Amniotic epithelial cell (primary cell): ENCODE measurements at places on chromosomes 2 and 18.

DNA sequence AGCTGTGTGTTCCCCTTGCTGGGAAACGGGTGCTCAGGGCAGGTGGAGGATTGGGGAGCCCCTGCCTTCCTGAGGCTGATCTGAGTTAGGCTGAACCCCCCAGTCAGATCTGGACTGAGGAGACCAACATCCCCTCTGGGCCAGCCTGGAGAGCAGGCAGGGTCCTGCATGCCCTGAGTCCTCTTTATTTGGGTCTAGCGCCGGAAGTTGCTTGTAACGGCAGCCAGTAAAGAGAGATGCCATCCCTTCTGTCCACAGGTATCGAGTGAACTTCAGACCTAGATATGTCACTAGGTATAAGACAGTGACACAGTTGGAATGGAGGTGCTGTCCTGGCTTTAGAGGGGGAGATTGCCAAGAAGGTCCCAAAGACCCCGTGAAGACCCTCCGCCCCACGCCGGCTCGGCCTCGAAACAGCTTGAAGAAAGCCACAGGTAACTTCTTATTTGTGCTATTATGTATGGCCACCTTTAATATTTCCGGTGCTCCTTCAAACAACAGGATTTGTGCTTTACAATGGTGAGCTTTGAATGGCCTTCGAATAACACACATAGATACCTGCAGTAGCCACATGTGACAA is 38.0 kb downstream of the EMILIN2 start:
- DNase-seq = no peak

DNA sequence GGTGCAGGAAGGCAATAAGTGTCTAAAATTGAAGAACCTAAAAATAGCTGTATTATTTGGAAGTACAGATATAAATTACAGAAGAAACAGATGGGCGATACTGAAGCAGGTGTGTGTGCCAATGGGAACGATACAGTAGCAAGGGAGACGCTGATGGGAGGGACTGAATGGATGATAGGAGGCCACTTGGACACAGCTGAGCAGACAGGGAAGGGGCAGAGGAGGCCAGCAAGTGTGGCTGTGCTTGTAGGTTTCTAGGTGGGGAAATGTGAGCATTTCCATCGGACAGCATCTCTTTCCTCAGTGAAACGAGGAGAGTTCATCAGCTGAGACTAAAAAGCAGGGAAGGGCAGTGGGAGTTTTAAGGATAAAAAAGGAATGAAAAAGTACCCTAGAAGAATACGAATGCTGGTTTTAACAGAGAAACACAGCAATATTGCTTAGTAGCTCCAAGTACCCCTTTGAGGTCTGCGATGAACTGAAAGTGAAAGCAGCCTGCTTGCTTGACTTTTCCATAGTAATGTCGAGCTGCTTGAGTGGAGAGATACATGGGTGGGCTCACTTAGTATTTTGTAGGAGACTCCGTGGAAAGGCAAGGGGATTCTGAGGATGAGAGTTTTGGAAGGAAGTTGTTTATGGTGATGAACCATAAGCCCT is 91.7 kb upstream of the EPC2 start:
- no peak for DNase-seq

GRCh38 chr2:21356086-21356856 is 232.5 kb downstream of the TDRD15 start:
- no peak for DNase-seq

DNA sequence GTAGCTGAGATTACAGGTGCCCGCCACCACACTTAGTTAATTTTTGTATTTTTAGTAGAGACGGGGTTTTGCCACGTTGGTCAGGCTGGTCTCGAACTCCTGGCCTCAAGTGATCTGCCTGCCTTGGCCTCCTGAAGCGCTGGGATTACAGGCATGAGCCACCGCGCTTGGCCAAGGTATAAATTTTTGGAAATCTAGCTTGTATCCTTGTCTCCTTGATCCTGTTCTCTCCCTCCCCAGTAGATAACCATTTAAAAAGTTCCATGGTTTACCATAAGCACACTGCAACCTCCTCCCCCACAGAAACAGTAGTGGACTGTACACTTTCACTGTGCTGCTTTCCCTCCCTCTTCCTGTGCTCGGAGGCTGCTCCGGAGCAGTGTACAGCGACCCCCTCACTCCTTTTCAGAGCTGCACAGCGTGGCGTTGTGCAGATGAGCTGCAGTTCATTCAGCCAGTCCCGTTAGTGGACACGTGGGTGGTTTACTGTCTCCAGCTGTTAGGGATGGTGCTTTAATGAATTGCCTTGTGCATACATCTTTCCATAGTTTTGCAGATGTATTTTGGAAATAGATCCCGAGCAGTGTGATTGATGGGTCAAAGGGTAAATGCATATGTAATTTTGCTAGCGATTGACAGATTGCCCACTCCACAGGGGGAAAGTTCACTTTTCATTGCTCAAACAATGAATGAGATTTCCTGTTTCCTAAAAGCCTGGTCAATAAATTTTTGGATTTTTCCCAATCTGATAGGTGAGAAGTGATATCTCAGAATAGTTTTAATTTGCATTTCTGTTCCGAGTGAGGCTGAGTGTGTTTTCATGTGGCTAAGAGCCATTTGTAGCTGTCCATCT is 14.8 kb downstream of the ASB1 start:
- DNase-seq = peak; percentile 50

DNA sequence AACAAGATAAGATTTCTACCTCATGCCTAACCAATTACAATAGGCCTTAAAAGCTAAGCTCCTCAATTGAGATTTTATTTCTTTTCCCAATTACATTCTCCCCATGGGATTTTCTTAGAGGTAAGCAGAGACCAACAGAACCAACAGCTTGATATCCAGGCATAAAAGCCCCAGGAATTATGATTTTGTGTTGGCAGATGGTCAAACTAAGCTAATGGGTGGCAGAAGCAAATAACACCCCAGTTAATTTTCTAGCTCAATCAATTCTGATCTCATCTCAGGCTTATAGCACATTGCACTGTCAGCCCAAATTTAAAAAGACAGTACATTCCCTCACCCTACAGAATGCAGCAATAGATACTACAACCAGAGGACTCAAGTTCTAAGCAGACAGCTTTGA is 156.4 kb downstream of the NRXN1 start:
- no peak for DNase-seq

- peak; percentile 59 for DNase-seq
Observed at GRCh38 chr2:10668402-10669012, 21.3 kb downstream of the NOL10 start.

- DNase-seq = peak; percentile 96
Observed at GRCh38 chr2:28160986-28161425, 231.7 kb upstream of the FOSL2 start.

GRCh38 chr2:144224472-144224871 is 295.4 kb downstream of the ZEB2 start:
- no peak for DNase-seq

DNA sequence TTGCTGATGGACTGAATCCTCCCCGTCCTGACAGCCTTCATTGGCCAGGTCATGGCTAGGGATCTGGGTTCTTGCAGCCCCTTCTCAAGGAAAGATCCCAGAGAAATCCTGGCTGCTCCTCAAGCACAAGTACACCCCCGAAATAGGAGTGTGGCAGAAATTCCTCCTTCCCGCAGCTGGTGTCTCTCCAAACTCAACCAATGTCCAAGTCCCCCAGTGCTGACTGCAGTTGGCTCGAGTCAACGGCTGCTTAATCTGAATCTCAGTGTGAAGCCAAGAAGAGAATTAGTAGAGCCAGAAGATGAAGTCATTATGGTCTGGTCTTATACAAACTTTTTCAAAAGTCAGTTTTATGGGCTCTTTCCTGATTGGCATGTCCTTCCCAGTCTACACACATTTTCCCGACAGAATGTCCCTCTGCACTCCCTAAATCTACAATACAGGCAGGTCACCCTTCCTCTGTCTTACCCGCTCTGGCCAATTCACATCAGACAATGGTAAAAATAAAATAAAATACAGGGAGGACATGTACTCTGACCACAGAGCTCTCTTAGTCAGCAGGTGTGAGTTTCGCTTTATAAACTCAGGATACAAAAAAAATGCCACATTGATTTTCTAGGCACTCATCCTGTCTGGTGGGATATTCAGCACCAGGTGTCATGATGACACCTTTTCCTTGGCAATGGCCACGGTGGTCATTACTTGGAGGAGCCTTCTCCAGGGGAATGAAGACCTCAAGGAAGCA is 76.9 kb upstream of the PAPOLG start:
- DNase-seq = no peak

GRCh38 chr18:34028324-34028723 is 196.4 kb downstream of the NOL4 start:
- no peak for DNase-seq

GRCh38 chr2:212904646-212905045 is 246.8 kb downstream of the IKZF2 start:
- no peak for DNase-seq

DNA sequence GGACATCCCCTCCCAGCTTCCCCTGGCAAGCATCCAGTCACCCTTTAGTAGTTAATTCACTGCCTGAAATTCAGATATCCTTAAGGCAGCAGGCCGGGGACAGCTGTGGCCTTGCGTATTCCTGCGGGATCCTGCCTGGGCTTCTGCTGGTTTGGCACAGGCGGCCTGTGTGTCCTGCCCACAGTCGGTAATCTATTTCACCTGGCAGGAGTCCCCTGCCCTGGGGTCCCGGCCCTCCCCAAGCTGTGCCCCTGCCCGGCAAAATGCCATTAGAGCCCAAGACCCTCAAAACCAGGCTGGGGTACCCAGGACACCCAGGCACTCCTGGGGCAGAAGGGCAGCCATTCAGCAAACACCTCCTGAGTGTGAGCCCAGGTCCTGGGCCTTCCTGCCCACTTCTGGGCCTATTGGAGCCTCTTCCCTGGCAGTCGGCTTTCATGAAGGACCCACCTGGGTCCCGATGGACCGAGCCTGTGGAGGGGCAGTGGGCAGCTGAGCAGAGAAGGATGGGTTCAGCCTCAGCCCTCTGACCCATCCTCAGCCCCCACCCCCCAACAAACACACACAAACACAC is 11.6 kb downstream of the CROCC2 start:
- DNase-seq = no peak

DNA sequence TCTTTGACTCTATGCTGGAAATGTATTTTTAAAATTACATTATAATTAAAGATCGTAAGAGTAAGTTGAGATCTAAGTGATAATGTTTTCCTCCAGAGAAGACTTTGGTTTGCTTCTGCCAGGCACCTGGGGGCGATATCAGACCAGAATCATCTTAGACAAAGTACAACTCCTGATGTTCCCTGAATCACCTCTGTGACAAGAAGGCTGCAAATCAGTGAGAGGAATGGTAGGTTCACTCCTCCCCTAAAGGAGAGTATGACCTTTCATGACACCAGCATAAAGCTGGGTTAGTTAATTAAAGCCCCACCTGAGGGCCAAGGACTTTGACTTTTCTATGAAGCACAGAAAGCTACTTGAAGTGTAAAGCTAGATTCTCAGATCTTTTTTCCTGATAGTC is 114.4 kb upstream of the DTNA start:
- DNase-seq = peak; percentile 54

- DNase-seq = peak; percentile 28
Observed at GRCh38 chr2:218564056-218564455, 4.1 kb downstream of the USP37 start.

DNA sequence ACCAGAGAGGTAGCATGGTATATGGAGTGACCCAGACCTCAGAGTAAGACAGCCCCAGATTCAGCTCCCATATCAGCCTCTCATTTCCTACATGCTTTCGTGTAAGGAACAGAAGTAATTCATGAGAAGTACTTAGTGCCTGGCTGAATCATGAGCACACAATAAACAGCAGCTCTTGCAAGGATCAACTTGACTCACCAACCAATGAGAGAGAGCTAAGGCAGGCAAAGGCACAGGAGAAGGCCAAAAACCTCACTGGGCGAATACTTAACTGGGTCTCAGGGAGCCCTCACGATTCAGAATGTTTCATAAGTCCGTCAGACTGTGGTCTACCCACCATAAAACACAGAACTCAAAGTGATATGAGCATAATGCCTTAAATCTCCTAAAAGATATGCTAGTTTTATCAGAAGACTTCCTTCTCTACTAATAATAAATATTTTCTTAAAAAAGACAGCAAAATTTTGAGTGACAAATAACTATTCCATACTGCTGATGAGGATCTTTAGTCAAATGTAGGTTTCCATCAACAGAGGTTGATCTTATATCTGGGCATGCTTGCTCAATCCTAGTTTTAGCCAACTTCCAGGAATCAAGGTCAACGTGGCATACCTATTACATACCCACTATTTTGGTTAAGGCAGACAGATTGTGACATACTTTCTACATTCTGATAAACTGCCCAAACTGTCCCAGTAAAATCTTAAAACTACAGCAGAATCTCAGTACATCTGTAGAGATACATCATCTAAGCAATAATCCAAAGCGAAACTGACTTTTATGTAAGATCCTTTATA is 34.9 kb downstream of the IMMT start:
- DNase-seq = peak; percentile 95

DNA sequence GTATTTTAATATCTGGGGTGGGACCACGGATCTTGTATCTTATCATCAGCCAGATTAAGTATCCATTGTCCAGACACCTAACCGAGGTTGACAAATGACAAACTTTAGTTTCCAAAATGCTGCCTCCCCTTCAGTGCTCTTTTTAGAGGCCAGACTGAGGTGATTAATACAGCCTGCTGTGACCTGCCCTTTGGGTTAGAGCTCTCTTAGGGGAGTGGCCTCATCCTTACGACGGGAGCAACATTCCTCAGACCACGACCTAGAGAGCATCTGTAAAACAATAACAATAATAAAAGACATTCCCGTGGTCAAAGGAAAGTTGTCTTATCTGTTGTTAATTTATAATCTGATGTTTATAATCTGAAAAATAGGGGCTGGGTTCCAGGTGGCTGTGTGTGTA is 405.3 kb downstream of the LPIN1 start:
- DNase-seq = no peak

DNA sequence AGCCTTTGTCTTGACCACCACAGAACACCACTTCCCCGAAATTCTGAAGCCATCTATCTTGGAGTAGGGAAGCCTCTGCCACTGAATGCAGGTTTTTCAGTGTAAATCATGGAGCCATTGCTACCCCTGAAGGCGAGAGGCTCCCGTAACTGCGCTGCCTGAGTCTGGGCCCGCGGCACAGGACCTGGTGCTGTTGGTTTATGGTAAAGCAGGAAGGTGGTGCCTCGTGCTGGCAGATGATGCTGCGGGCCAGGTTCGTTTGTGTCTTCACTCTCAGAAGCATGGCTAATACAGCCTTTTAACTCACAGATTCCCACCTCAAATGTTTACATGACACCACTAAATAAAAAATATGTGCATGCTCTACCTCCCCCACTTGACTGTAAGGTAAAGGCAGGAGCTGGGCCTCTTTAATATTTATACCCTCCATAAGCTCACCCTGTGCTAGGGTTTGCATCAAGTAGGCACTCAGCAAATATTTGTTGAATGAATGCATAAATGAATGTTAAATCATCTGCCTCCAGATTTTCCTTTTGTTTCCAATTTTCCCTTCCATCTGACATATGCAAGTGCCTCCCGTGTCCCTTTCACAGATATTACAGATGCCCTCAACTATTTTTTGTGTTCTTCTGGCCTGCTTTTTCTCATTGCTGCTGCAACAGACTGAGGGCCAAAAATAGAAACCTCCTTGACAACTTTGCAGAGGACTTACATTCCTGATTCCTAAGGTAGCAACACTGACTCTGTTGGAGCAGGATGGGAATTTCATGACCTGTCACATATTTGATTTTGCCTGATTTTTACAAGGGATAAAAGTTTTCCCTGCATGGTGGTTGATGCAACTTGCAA is 83.5 kb upstream of the CPO start:
- DNase-seq = no peak
